Endodermal cell (in vitro differentiated cells): ENCODE measurements at places on chromosomes 12 and 14.
A peak's percentile ranks its signal among the peaks of the same experiment; 100 is the strongest.

DNA sequence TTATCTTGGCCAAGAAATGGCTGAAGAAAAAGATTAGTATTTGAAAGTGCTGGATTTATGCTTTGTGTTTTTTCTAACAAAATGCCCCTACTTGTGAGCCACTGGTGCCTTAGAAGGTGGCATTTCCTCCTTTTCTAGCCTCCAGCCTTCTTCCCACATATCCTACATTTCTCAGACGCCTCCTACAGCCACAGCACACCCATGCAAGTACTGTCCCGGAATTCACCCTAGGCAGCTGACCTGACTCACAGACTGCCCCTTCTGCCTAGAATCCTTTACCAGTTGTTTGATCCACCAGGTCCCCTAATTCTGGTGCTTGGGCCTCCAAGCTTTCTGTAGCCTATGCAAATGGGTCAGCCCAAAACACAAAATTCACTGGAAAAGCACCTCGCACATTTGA is 166.0 kb downstream of the FOXN3 start:
- no peak for DNase-seq

GRCh38 chr14:68687746-68688145 is 105.1 kb downstream of the ZFP36L1 start:
- no peak for DNase-seq

- no peak for DNase-seq
Observed at GRCh38 chr12:12788131-12788530, 2.7 kb downstream of the APOLD1 start.

- DNase-seq: no peak
Observed at GRCh38 chr14:37663498-37663897, 68.1 kb downstream of the TTC6 start.

DNA sequence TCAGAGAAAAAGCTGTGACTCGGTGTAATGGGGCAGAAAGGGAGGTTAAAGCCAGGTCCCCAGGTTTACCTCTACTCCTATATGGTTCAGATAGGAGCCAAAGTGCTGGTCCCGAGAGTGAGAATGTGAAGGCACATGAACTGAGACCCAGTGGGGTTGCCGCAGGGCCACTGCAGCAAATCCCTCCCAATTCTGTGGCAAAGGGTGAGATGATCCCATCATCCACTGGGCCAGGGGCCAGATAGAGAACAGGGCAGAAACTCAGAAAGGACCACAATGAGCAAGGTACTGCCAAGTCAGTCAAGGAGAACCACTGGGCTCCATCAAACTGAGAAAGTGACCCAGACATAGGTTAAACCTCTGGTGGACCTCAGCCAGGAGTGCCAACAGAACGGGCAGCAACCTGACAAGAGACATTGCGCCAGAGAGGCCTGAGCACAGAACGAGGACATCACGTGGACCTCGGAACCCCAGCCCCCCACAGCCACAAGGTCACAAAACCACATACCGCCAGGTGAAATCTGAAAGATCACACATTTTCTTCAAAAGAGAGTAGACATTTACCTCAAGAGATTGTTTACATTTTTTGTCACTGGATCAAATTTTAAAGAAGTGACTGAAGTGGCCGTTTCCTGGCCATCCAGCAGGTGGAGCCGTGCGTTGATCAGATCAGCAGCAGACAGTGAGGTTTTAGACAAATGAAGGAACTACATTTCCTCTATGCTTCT is 20.5 kb upstream of the ITPR2 start:
- peak; percentile 89 for DNase-seq
